ENCODE measurements at places on chromosomes 12 and 14.

GRCh38 chr12:68727776-68728175, 18.2 kb upstream of the SLC35E3 start:
- DNase-seq, result no peak

DNA sequence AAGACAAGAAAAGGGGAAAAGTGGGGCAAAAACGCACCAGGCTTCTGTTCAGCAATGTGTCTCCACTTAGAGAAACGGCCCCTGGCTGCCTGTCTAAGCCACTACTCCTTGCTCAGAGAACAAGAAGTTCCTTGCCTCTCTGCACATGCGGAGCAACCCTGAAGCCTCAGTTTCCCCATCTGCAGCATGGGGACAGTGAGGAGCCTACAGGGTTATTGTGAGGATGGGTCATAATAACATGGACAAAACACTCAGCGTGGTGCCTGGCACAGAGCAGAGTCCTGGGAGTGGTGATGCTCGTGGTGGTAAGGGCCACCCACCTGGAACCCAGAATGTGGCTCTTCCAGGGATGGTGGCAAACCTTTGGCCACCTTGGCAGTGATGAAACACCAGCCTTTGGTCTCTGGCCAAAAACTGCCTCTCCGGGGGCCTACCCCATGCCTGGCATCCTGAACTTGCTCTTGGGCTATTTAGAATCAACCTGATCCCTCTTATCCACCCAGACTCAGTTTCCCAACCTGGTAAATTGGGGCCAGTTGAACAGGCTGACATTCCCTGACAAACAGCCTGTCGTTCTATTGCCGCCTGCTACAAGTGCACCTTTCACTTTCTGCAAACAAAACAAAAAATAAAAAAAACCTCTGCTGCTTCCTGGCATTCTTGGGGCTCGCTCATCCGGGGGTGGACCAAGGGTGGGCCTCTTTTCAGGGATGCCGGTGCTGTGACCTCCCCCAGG, 56.5 kb upstream of the DLK1 start:
- no peak for DNase-seq

GRCh38 chr12:91985002-91985787, 160.5 kb downstream of the BTG1 start:
- DNase-seq, result no peak

GRCh38 chr12:12645485-12645884, 33.8 kb downstream of the CREBL2 start:
- DNase-seq, result peak; percentile 57

DNA sequence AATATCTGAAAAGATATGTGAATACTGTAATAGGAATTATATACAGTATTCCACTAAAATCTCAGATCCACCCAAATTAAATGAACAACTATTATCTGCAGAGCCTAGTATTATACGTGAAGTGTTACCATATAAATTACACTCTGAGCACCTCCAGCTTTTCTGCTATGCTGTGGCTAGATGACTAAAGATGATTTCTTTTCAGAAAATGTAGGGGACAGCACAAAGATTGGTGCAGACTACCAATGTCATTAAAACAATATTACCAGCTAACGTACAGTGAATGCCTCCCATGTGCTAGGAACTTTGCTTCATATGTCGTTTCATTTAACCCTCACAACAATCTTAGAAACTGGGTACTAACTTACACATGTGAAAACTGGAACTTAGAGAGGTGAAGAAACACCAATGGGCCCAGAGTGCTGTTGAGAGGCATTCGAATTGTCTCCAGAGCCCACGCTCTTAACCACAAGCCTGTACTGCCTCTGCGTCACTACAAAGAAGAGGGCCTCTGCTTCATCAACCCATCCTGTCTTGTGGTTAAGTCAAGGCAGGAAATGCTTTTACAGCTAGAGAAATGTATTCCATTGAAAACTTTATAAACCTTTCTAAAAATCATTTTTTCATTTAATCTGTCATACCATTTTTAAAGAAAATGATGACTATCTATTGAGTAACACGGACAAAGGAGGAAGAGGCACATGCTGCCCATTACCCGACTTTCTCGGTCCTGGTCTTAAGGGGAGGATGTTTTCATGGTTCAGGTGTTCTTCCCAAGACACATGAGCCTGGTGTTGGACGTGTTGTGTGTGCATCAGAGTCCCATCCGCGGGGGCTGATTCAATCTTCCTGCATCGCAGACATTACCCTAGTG, 1.3 kb downstream of the GPR65 start:
- DNase-seq, result peak; percentile 89

- DNase-seq, result no peak
Observed at GRCh38 chr12:67082221-67082620, 186.9 kb upstream of the CAND1 start.

- no peak for DNase-seq
Observed at GRCh38 chr12:121325922-121326396, 26.3 kb downstream of the ANAPC5 start.

DNA sequence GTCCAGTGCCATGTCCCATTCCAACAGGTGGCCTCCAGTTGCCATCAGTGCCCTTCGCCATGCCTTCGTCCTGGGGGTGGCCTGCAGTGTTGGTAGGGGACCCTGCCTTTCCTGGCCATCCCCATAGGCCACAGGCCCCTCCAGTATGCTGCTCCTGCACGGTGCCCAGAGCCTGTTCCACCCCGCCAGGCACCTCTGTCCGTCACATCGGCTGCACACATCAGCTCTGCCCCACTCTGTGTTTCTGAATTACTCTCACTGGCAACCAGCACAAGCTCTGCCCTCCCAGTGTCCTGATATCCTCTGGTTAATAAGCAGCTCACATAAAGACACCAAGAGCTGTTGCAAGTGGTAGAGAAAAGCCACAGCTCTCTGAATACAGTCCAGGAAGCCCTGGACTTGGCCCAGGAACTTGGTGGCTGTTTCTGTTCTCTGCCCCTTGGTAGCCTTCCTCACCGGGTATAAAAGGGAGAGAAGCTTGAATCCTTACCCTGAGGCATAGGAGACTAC, 31.3 kb upstream of the ATP2A2 start:
- no peak for DNase-seq

- no peak for DNase-seq
Observed at GRCh38 chr12:99232324-99232723, 415.2 kb upstream of the GARIN6 start.

GRCh38 chr12:45518291-45519235, 210.9 kb upstream of the ARID2 start:
- DNase-seq, result peak; percentile 29

GRCh38 chr12:105956662-105957457, 181.9 kb downstream of the NUAK1 start:
- no peak for DNase-seq

DNA sequence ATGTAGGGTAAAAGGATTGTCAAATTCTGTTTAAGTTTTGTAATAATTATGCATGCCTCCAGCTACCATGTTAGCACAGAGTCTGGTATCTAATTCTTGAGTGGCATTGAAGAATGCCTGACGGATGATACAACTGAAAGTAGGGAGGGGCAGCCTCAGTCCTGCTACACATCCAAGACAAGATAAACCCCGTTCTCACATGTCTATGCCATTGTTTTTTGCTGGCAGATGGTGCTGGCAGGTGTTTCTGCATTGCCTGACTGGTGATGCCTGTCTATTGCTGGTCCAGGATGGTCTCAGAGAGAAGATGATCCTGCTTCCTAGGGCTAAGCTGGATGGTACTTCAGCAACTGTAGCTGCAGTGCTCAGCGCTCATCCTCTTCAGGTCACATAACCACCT, 245.8 kb upstream of the NAV3 start:
- no peak for DNase-seq

DNA sequence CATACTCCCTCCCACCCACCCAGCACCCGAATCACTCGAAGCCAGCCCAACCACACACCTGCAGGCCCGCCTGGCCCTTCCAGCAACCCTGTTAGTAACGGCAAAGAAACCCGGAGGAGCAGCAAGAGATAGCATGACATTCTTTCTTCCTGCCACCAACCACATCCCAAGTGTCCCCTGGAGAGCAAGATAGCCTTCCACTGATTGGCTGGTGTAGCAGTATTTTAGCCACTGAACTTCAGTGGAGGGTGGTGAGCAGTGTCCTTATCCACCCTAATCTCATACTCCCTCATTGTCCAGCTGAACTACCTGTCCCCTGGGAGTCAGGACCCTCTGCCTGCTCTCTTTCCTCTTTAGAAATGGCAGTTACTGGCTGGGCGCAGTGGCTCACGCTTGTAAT, 769 bp upstream of the SLC39A5 start:
- no peak for DNase-seq

- DNase-seq, result no peak
Observed at GRCh38 chr14:21025371-21026273, 761 bp upstream of the NDRG2 start.
